ENCODE measurements at places on chromosomes 13 and 19.

DNA sequence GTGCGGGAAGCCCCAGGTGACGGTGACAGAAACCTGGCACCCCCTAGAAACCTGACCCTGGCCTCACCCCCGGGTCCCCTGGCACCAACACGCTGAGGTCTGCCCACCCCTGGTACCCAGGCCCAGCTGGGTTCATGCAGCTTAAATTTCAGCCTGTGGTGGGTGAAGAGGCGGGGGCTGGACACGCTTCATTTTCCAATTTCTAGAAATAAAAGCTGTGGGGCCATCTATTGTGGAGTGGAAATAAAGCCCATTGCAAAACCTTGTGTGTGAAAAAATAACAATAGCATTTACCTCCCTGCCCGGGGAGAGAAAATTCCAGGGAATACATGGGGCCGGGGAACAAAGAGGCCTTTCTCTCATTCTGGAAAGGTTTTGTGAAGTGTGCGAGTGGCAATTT is 7.5 kb upstream of the FUT5 start:
- DNase-seq = no peak

DNA sequence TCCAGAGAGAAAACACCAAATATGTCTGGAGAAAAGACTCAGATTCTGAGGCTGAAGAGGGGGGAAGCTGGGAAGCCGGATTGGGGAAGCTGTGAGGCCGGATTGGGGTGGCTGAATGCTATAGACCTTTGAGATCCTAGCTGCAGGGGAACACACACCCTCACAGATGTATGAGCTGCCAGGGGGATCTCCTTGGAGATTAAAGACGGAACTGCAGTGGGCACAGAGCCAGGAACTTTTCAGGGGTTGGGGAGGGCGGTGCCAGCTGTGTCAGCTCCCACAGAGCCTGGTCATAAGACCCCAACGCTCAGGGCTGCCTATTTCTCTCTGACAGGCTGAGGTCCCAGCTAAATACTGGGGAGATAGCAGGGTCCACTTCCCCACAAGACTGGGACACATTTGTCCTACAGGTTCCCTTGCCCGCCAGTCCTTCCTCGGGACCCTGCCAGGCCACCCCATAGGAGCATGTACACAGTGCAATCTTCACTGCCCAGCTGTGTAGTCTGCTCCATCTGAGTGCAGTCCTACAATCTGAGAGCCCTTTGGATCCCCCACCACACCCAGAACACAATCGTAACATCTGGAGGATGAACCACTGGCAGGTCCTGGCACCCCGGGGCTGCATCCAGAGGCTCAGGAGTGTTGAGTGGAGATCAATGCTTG is 1893.9 kb downstream of the PCDH9 start:
- DNase-seq = no peak

DNA sequence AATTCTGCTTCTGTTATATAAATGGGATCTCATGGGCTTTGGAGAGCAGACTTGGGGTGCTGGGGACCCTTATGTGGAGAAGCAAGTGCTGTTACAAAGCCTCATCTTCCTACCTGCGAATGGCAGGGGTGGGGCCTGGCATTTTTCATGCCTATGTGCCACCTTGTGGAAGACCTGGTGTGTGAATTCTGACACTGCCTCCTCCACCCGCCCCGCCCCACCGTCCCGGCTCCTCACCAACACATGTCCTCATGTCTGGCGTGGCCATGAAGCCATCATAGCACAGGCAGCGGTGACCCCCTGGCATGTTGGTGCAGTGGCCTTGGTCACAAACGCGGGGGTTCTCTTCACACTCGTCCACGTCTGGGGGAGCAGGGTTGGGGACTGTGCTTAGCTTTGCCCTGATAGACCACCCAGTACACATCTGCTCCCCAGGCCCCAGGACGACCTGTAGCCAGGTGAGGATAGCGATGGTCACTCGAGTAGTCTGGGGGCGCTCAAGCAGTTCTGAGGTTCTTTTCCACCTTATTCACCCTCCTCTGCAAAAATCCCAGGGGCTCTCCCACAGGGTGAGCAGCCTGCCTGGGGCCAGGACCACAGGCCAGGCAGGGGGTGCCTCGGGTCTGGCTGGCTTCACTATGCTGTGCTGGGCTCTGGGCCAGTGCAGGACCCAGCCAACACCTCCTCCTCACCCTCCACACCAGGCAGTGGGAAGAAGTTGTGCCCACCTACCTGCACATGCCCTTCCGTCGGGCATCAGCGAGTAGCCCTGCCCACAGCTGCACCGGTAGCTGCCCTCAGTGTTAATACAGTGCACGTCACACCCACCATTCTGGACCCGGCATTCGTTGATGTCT is 32.7 kb downstream of the FBN3 start:
- DNase-seq = no peak

DNA sequence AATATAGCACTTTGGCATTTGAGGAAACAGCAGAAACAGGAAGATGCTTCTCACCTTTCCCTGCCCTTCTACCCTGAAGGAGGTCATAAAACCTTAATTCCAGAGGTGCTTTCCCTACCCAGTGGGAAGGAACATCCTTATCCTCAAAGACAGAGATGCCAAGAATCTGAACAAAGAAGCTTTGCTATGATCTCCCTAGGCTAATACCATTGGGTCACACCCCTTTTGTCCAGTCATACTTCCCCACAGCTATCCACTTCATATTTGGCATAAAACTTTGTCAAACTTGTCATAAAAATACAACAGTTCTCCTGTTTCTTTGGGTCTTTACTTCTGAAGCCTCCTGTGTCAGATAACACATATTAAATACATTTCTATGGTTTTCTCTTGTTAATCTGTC is 21.7 kb upstream of the RXFP2 start:
- DNase-seq = no peak

GRCh38 chr19:35641515-35642151 is at the start of gene ETV2:
ETV2 (plus strand) TSS chr19:35641745; CDS start chr19:35642461, 716 bp downstream.
- peak; percentile 40 for DNase-seq

- DNase-seq = no peak
Observed at GRCh38 chr13:67844574-67844973, 614.4 kb upstream of the PCDH9 start.

- DNase-seq = peak; percentile 80
Observed at GRCh38 chr13:33322543-33322809, 36.9 kb upstream of the STARD13 start.

DNA sequence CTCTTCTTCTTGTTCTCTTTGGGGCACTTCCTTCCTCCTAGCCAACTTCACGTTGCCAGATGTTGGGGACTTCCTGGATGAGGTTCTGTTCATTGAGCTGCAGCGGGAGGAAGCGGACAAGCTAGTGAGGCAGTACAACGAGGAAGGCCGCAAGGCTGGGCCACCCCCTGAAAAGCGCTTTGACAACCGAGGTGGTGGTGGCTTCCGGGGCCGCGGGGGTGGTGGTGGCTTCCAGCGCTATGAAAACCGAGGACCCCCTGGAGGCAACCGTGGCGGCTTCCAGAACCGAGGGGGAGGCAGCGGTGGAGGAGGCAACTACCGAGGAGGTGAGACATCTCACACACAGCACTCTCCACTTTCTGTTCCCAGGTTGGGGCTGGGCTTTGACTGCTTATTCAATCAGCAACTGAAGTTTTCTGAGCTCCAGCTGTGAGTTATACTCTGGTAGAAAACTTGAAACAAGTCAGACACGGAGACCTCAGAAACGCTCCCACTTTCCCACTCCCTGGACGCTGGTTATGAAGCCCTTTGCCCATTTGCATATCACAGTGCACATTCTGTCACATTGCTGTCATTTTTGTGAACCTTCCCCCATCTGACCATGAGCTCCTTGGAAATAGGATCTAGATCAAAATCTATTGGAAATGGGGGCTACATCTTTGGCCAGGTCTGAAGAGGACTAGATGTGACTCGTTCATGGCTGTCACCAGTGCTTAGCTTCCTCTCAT is 7.2 kb upstream of the CCDC97 start:
- no peak for DNase-seq

DNA sequence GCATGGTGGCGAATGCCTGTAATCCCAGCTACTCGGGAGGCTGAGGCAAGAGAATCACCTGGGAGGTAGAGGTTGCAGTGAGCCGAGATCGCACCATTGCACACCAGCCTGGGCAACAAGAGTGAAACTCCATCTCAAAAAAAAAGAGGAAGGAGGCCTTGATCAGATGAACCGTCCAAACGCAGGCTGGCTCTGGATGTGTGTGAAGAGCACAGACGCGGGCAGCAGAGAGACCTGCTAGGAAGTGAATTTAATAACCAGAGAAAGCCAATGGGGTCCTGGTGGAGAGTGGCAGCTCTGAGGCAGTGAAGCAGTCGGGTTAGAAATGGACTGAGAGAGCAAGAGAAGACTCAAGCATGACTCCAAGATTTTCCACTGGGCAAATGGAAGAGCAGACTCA is 136.5 kb downstream of the RNF17 start:
- no peak for DNase-seq

DNA sequence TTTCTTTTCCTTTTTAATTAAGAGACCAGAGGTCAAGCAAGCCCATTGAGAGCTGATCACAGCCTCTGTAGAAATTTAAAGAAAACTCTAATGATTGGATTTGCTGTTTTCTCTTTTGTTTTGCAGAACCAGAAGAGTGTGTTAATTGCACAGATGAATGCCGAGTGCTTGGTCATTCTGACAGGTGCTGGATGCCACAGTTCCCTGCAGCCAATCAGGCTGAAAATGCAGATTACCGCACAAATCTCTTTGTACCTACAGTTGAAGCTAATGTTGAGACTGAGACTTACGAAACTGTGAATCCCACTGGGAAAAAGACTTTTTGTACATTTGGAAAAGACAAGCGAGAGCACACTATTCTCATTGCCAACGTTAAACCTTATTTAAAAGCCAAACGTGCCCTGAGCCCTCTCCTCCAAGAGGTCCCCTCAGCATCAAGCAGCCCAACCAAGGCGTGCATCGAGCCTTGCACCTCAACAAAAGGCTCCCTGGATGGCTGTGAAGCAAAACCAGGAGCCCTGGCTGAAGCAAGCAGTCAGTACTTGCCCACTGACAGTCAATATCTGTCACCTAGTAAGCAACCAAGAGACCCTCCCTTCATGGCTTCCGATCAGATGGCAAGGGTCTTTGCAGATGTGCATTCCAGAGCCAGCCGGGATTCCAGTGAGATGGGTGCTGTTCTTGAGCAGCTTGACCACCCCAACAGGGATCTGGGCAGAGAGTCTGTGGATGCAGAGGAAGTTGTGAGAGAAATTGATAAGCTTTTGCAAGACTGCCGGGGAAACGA is 93.1 kb downstream of the PCDH17 start:
- no peak for DNase-seq

- no peak for DNase-seq
Observed at GRCh38 chr13:32804673-32805230, 211.5 kb upstream of the KL start.

All from EH (cell line).